Left ventricle myocardium superior (tissue), 1 donor: ENCODE measurements at places on chromosomes 11 and 22. TPM values are rescaled to one million over a fixed set of nuclear protein-coding genes. Genes with fewer than 3 reads are reported as not detected.
A peak's percentile ranks its signal among the peaks of the same experiment; 100 is the strongest.

The CARD18 gene
- 0.72 TPM for total RNA-seq

The KDM4E gene
- not detected for total RNA-seq

GRCh38 chr11:133708547-133709051, 136.7 kb downstream of the SPATA19 start:
- no peak for DNase-seq

- DNase-seq: no peak
Measured at GRCh38 chr11:8013833-8014232, 26.7 kb downstream of the EIF3F start.

- peak; percentile 67 for DNase-seq
Measured at GRCh38 chr22:46971099-46971763, 208.8 kb downstream of the TBC1D22A start.

DNA sequence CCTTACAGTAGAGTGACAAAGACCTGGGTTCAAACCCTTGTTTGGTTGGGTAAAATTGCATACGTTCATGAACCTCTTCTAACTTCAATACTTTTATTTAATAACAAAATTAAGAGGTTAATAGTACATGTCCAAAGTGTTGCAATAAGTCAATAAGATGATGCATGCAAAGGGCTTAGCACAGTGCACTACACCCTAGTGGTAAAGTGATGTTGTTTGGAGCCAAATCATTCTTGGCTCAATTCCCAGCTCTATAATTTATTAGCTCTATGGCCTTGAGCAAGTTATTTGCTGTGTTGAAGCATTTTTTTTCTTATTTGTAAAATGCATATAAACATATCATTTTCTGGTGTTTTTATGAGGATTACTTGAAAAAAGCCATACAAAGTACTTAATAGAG, 945.3 kb downstream of the LRRC4C start:
- no peak for DNase-seq
